ENCODE measurements at places on chromosomes 13 and 19. TPM values are rescaled to one million over a fixed set of nuclear protein-coding genes. Genes with fewer than 3 reads are reported as not detected.

The LSM7 gene
- total RNA-seq = 168 TPM

The MAB21L1 gene
- total RNA-seq = not detected

The FARP1 gene
- 0.27 TPM for total RNA-seq

The TNFRSF19 gene
- not detected for total RNA-seq

The PRKD2 gene
- 63.8 TPM for total RNA-seq

The TEX26 gene
- total RNA-seq = not detected

The ERICH4 gene
- not detected for total RNA-seq

The HSPB6 gene
- not detected for total RNA-seq

The SULT2A1 gene
- not detected for total RNA-seq

The B3GNT8 gene
- 0.66 TPM for total RNA-seq

The USHBP1 gene
- total RNA-seq = 0.07 TPM

The LGALS7 gene
- not detected for total RNA-seq

DNA sequence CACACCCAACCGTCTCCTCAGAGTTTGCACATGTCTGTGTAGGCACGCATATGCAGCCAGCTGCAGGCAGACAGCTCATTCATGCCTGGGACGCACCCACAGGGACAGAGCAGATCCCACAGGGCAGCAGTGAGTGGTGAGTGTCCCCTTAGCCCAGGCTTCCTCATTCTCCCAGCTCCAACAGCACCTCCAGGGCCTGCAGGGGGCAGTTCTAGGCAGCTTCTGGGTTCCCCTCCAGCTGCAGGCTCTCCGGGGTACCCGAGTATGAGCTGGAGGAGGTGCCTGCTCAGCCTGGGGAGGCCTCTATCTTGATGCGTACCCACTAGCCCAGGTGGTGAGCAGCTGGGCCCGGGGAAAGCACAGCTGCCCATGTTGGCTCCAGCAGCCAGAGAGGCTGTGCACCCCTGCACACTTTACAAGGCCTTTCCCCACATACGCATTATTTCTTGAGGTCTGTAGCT is 1.3 kb upstream of the SHANK1 start:
- no peak overlapping the region for H3K4me3 ChIP-seq
- DNase-seq = no peak
- H3K27me3 ChIP-seq = peaks cover 21% of the 10 kb centered on the region
- H3K4me1 ChIP-seq = peaks cover 7% of the 10 kb centered on the region
- H3K27ac ChIP-seq = no peak overlapping the region

GRCh38 chr13:71577127-71577526 is 289.9 kb downstream of the DACH1 start:
- DNase-seq = no peak
- H3K36me3 ChIP-seq = no peaks in the 10 kb centered on the region
- no peak overlapping the region for H3K27ac ChIP-seq
- no peaks in the 10 kb centered on the region for H3K4me1 ChIP-seq

GRCh38 chr19:49468746-49469447 is 5.1 kb upstream of the FLT3LG start:
- peak overlapping the region; percentile 34 for H3K4me3 ChIP-seq
- H3K36me3 ChIP-seq = no peaks in the 10 kb centered on the region
- H3K27ac ChIP-seq = peak overlapping the region; percentile 89
- DNase-seq = peak; percentile 97
- no peaks in the 10 kb centered on the region for H3K27me3 ChIP-seq
- H3K4me1 ChIP-seq = peaks cover 65% of the 10 kb centered on the region

- H3K4me3 ChIP-seq = no peak overlapping the region
- peaks cover 83% of the 10 kb centered on the region for H3K4me1 ChIP-seq
- H3K36me3 ChIP-seq = no peaks in the 10 kb centered on the region
- H3K27me3 ChIP-seq = no peaks in the 10 kb centered on the region
- peak overlapping the region; percentile 21 for H3K27ac ChIP-seq
- DNase-seq = no peak
Measured at GRCh38 chr19:38664503-38665211, 17.2 kb downstream of the ACTN4 start.

- no peaks in the 10 kb centered on the region for H3K36me3 ChIP-seq
- no peak overlapping the region for H3K27ac ChIP-seq
- no peaks in the 10 kb centered on the region for H3K4me1 ChIP-seq
- DNase-seq = no peak
- no peak overlapping the region for H3K4me3 ChIP-seq
- peaks cover 5% of the 10 kb centered on the region for H3K27me3 ChIP-seq
Measured at GRCh38 chr13:38382946-38383345, 33.3 kb downstream of the UFM1 start.

DNA sequence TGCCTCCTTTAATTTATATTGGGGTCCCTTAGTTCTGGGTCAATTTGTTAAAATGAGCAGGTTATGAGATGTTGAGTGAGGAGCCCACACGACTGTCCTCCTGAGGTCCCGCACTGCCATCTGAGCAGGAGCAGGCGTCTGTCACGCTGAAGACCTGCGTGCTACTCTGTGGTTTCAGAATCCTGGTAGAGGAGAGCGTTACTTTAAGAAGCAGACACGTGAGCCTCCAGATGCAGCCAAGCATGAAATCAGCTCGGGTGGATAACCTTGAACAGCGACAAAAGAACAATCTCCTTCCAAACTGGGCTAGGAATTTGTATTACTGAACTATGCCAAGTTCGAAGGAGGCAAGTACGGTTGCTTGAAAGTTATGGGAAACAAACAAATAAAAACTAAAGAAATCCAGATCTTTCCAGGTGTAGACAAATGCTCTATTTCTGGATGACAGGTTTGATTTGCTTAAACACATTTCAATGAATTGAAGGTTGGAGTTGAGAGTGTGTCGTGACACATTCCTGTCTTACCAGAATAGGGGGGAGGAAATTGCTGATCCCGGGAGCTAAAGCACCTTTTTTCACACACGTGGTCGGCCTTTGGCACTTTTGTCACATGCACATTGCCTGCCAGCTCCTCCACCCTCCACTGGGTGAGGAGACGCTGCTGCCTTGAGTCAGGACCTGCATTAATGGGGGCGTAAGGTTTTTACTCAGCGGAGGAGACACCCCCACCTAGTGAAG is 945.5 kb upstream of the SLC10A2 start:
- no peaks in the 10 kb centered on the region for H3K27me3 ChIP-seq
- DNase-seq = no peak
- H3K4me1 ChIP-seq = no peaks in the 10 kb centered on the region

- peak overlapping the region; percentile 25 for H3K27ac ChIP-seq
- peaks cover 13% of the 10 kb centered on the region for H3K4me1 ChIP-seq
- H3K4me3 ChIP-seq = no peak overlapping the region
- DNase-seq = no peak
- H3K27me3 ChIP-seq = no peaks in the 10 kb centered on the region
Measured at GRCh38 chr13:95298971-95299621, 2.2 kb downstream of the ABCC4 start.

DNA sequence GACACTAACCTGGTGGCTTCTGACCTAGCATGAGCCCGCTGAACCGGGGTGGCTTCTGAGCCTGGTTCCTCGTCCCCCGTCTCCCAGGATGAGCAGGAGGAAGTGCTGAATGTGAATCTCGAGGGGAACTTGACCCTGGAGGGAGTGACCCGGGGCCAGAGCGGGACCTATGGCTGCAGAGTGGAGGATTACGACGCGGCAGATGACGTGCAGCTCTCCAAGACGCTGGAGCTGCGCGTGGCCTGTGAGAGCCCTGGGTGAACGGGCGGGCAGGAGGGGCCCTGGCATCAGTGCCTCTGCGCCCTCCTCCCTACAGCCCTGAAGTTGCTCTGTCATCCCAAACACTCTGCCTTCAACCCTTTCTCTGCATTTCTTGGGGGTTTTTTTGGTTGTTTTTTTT is 5.6 kb downstream of the BCAM start:
- no peak overlapping the region for H3K27ac ChIP-seq
- H3K4me1 ChIP-seq = no peaks in the 10 kb centered on the region
- no peak for DNase-seq

DNA sequence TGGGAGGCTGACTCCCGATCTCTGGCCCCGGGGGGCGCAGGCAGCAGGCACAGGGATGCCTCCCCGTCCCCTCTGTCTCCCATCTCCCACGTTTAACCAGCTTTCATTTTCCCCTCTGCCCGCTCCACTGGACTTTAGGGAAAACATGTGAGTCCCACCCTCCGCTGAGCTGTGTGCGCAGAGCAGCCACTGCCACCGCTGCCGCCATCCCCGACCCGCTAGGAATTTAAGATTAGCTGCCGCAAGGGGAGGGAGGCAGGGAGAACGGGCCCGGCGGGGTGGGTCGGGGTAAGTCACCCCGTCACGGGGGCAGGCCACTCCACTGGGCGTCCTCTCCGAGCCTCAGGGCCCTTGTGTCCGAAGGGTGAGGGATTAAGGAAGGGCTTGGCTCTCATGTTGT is 15.5 kb downstream of the KCNN1 start:
- H3K27ac ChIP-seq = no peak overlapping the region
- no peaks in the 10 kb centered on the region for H3K4me1 ChIP-seq
- no peak for DNase-seq

- no peaks in the 10 kb centered on the region for H3K4me1 ChIP-seq
- DNase-seq = no peak
- no peaks in the 10 kb centered on the region for H3K36me3 ChIP-seq
- H3K27ac ChIP-seq = no peak overlapping the region
- no peaks in the 10 kb centered on the region for H3K27me3 ChIP-seq
Measured at GRCh38 chr13:93425411-93425810, 198.8 kb downstream of the GPC6 start.

DNA sequence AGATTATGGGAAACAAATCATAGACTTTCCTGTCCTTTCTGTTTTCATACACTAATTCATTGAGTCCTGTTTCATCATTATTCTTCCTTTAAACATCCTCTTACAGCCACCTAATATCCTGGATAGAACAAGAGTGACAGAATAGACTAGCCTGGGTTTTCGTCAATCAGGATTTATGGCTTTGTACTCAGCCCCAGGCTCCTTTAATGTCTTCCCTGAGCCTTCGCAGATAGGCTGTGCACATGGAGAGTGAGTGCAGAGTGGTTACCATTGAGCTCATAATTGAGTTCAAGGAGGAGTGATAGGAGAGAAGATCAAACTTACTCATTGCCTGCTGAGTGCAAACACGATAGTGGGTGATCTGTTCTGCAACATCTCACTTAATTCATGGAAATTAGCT is 304.9 kb downstream of the TDRD3 start:
- no peak for DNase-seq
- no peaks in the 10 kb centered on the region for H3K4me1 ChIP-seq
- H3K36me3 ChIP-seq = no peaks in the 10 kb centered on the region
- H3K27me3 ChIP-seq = no peaks in the 10 kb centered on the region
- H3K27ac ChIP-seq = no peak overlapping the region

DNA sequence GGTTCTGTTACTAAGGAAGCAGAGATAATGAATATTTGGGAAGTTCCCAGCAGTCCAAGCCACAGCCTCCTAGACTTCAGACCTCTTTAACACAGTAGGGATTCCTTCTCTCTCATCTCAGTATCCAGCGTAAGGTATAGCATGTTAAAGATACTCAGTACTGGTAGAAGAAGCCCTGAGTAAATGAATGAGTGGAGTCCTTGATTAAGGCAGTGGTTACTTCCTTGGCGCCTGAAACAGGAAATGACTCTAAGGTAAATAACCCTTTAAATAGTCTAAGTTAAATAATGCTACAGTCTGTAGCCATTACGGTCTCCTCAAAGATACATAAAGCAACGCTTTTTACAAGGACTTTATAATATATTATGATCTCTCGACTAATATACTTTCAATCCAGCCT is 650.8 kb upstream of the MIR17HG start:
- H3K27me3 ChIP-seq = no peaks in the 10 kb centered on the region
- H3K36me3 ChIP-seq = no peaks in the 10 kb centered on the region
- no peak overlapping the region for H3K27ac ChIP-seq
- DNase-seq = no peak
- H3K4me1 ChIP-seq = no peaks in the 10 kb centered on the region
- no peak overlapping the region for H3K4me3 ChIP-seq

DNA sequence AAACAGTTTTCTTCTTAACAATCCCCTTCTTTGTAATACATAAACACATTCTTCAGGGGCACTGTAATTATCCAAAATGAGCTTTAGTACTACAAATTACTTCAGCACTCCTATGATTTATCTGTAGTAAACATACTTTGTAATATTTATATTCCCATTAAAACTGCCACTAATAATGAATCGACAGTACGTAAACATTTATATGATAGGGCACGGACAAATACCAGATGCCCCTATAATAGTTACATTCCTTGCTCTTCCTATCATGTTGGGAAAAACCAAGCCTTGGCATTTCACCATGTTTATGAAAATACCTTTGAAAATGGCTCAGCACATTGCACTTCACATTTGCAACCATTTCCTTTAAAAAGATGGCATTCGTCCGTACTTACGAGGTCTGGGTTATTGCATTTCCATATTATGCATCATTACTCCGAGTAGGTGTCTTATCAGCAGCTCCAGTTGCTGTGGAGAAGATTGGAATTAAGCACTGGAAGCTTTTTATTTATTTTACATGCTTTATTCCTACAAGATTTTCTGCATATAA is 1043.4 kb downstream of the DIAPH3 start:
- no peak overlapping the region for H3K4me3 ChIP-seq
- no peak overlapping the region for H3K27ac ChIP-seq
- H3K4me1 ChIP-seq = no peaks in the 10 kb centered on the region
- no peaks in the 10 kb centered on the region for H3K27me3 ChIP-seq

- no peaks in the 10 kb centered on the region for H3K4me1 ChIP-seq
- no peaks in the 10 kb centered on the region for H3K36me3 ChIP-seq
- H3K4me3 ChIP-seq = no peak overlapping the region
- no peaks in the 10 kb centered on the region for H3K27me3 ChIP-seq
Measured at GRCh38 chr13:67075239-67075638, 154.9 kb downstream of the PCDH9 start.

- no peaks in the 10 kb centered on the region for H3K27me3 ChIP-seq
- DNase-seq = no peak
- no peak overlapping the region for H3K27ac ChIP-seq
- H3K4me3 ChIP-seq = no peak overlapping the region
- peaks cover 14% of the 10 kb centered on the region for H3K4me1 ChIP-seq
Measured at GRCh38 chr19:39553082-39553652, 13.2 kb upstream of the EID2 start.

GRCh38 chr13:25707726-25708125 is 336.0 kb downstream of the ATP8A2 start:
- no peak for DNase-seq
- no peak overlapping the region for H3K4me3 ChIP-seq
- H3K27me3 ChIP-seq = no peaks in the 10 kb centered on the region
- no peak overlapping the region for H3K27ac ChIP-seq
- H3K36me3 ChIP-seq = no peaks in the 10 kb centered on the region

GRCh38 chr13:51839711-51840540 is 5.1 kb downstream of the TMEM272 start:
- H3K27me3 ChIP-seq = no peaks in the 10 kb centered on the region
- H3K27ac ChIP-seq = no peak overlapping the region
- H3K4me3 ChIP-seq = no peak overlapping the region
- no peak for DNase-seq
- H3K36me3 ChIP-seq = no peaks in the 10 kb centered on the region

DNA sequence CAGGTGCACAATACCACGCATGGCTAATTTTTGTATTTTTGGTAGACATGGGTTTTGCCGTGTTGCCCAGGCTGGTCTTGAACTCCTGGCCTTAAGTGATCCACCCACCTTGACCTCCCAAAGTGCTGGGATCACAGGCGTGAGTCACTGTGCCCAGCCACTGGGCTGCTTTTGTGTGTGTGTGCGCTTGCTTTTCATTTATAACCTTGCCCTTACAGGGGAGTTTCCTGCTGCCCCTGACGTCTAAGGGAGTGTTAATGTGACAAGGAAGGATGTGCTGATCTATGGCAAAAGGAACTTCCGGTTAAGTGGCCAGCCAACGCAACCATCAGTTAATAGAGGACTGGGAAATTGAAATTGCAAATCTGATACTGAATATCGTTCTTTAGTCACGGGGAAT is 57.7 kb downstream of the ING1 start:
- H3K4me1 ChIP-seq = no peaks in the 10 kb centered on the region
- no peak overlapping the region for H3K4me3 ChIP-seq
- no peak for DNase-seq
- no peaks in the 10 kb centered on the region for H3K36me3 ChIP-seq
- H3K27ac ChIP-seq = no peak overlapping the region

- no peak overlapping the region for H3K27ac ChIP-seq
- no peak for DNase-seq
- peaks cover 83% of the 10 kb centered on the region for H3K36me3 ChIP-seq
- no peak overlapping the region for H3K4me3 ChIP-seq
- H3K4me1 ChIP-seq = no peaks in the 10 kb centered on the region
Measured at GRCh38 chr19:52217576-52217975, 27.7 kb downstream of the PPP2R1A start.
